ENCODE measurements at places on chromosomes 1 and 21. TPM values are rescaled to one million over a fixed set of nuclear protein-coding genes. Genes with fewer than 3 reads are reported as not detected.

- H3K4me3 ChIP-seq = no peak overlapping the region
- no peak for DNase-seq
- H3K27me3 ChIP-seq = no peaks in the 10 kb centered on the region
- no peaks in the 10 kb centered on the region for H3K4me1 ChIP-seq
- no peak overlapping the region for H3K27ac ChIP-seq
- H3K36me3 ChIP-seq = no peaks in the 10 kb centered on the region
These were observed 409.1 kb downstream of the RWDD3 start for GRCh38 chr1:95643071-95643470.

DNA sequence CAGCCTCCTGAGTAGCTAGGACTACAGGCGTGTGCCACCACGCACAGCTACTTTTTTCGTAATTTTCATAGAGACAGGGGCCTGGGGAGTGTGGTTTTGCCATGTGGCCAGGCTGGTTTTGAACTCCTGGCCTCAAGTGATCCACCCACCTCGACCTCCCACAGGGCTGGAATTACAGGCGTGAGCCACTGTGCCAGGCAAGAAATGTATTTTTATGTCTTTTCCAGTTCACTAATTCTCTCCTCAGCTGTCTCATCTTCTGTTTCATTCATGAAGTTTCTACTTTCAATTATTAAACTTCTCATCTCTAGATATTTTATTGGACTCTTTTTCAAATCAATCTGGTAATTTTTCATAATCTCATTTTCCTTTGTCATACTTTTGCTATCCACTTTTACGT is 72.1 kb upstream of the DISP3 start:
- DNase-seq = peak; percentile 20
- peaks cover 41% of the 10 kb centered on the region for H3K4me1 ChIP-seq
- H3K27ac ChIP-seq = peak overlapping the region; percentile 56
- H3K27me3 ChIP-seq = peaks cover 7% of the 10 kb centered on the region

GRCh38 chr21:43731476-43731875 is 12.5 kb downstream of the PDXK start:
- H3K4me3 ChIP-seq = no peak overlapping the region
- peaks cover 65% of the 10 kb centered on the region for H3K4me1 ChIP-seq
- peaks cover 16% of the 10 kb centered on the region for H3K36me3 ChIP-seq
- no peak for DNase-seq
- H3K27ac ChIP-seq = no peak overlapping the region

DNA sequence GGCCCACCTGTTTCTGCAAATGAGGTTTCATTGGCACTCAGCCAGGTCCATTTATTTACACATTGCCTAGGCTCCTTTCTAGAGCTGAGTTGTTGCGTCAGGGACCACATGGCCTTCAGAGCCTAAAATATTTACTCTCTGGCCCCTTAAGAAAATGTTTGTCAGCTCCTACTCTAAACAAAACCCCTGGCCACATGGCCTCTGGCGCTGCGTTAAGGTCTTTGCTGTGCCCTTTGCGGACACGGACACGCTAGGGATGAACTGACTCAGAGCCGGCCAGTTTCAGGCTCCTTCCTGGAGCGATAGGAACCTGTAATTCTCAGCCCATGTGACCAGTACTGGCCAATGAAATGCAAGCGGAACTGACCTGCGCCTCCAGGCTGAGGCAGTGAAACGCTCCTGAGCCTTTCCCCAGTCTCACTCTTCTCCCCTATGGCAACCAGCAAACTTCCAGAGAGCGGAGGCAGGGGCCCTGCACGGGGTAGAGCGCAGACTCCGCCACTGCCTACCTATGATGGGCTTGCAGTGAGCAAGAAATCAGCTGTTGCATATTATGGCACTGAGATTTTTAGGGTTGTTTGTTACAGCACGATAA is 160.3 kb downstream of the ETS2 start:
- no peak overlapping the region for H3K27ac ChIP-seq
- DNase-seq = no peak
- no peak overlapping the region for H3K4me3 ChIP-seq
- H3K4me1 ChIP-seq = no peaks in the 10 kb centered on the region
- H3K36me3 ChIP-seq = no peaks in the 10 kb centered on the region
- H3K27me3 ChIP-seq = no peaks in the 10 kb centered on the region

DNA sequence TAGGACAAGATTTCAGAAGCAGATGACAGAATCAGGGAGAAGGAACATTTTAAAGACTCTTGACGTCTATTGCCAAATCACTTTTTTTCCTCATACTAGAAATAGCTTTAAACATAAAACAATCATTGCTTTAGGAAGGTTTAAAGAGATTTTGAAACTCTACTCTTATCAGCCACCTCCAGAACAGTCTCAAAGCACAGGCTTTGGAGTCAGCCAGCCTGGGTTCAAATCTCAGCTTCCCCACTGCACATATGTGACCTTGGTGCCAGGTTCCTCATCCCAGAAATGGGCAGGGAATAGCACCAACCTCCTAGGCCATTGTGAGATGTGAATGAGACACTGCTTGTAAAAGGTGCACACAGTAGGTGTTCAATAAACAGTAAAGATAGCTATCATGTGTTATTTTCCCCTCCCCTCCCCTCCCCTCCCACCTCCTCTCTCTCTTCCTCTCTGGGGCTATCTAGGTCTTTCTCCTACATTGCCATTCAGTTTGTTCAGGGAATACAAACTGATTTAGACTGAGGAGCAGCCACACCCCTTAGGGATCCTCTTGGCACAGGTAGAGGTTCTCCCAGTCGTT is 20.6 kb downstream of the SPOCD1 start:
- H3K36me3 ChIP-seq = no peaks in the 10 kb centered on the region
- H3K4me1 ChIP-seq = no peaks in the 10 kb centered on the region
- no peak for DNase-seq
- H3K4me3 ChIP-seq = no peak overlapping the region
- no peak overlapping the region for H3K27ac ChIP-seq

DNA sequence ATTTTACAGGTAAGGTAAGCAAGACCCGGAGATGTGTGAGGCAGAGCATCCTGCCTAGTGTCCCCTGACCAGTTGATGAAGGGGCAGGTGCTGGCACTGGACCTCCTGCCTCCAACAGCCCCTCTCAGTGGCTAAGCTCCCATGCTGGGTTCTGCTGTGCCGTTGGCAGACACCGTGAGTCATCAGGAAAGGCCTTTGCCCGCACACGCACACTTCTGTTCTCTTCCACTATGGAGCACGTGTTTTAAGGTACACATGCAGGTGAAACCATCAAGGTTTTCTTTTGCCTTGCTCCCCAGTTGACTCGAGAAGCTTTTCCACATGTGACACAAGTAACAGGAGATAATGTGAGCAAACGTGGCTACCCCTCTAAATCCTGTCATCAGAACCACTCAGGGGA is 207.9 kb downstream of the RRAGC start:
- no peaks in the 10 kb centered on the region for H3K36me3 ChIP-seq
- peaks cover 10% of the 10 kb centered on the region for H3K27me3 ChIP-seq
- H3K4me3 ChIP-seq = no peak overlapping the region
- no peaks in the 10 kb centered on the region for H3K4me1 ChIP-seq
- no peak for DNase-seq

DNA sequence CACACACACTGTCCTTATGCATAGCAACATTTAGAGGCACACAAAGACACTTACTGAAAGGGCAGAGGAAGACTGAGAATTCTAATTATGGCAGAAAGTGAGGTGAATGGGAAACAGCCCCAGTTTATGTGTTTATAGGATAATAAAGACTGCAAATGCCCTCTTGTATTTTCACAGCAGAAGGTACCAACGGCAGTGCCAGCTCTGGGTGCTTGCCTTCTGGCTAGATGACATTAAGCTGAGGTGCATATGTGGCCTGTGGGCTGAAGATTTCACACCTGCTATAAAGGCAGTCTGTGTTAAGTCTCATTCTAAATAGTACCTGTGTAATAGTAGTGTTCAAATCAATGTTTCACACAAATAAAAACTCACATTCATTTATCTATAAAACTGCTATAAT is 347.2 kb upstream of the ZRANB2 start:
- no peak overlapping the region for H3K27ac ChIP-seq
- no peaks in the 10 kb centered on the region for H3K27me3 ChIP-seq
- no peaks in the 10 kb centered on the region for H3K4me1 ChIP-seq
- H3K4me3 ChIP-seq = no peak overlapping the region

- no peak overlapping the region for H3K27ac ChIP-seq
- H3K4me3 ChIP-seq = no peak overlapping the region
- H3K36me3 ChIP-seq = peaks cover 1% of the 10 kb centered on the region
These were observed 37.5 kb downstream of the NEXN start for GRCh38 chr1:77925956-77926355.

- peaks cover 6% of the 10 kb centered on the region for H3K36me3 ChIP-seq
- H3K27ac ChIP-seq = no peak overlapping the region
- H3K4me3 ChIP-seq = no peak overlapping the region
- H3K4me1 ChIP-seq = peaks cover 25% of the 10 kb centered on the region
- H3K27me3 ChIP-seq = no peaks in the 10 kb centered on the region
These were observed 4.9 kb downstream of the PRKAB2 start for GRCh38 chr1:147167365-147167764.

GRCh38 chr1:60359431-60359830 is 285.9 kb upstream of the C1orf87 start:
- H3K27ac ChIP-seq = no peak overlapping the region
- H3K36me3 ChIP-seq = no peaks in the 10 kb centered on the region
- no peaks in the 10 kb centered on the region for H3K27me3 ChIP-seq
- H3K4me1 ChIP-seq = no peaks in the 10 kb centered on the region

GRCh38 chr1:225464851-225465792 is 37.3 kb upstream of the LBR start:
- no peaks in the 10 kb centered on the region for H3K36me3 ChIP-seq
- no peak overlapping the region for H3K4me3 ChIP-seq
- H3K27ac ChIP-seq = peak overlapping the region; percentile 36

DNA sequence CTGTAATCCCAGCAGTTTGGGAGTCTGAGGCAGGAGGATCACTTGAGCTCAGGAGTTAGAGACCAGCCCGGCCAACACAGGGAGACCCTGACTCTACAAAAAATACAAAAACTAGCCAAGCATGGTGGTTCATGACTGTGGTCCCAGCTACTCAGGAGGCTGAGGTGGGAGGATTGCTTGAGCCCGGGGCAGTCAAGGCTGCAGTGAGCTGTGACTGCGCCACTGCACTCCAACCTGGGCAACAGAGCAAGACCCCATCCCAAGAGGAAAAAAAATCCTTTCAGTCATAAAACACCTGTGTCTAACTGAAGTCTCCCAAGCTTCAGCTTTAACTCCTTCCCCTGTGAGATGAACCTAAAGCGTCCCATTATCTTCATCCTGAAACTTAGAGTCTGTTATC is 33.1 kb upstream of the GOLT1A start:
- H3K4me1 ChIP-seq = no peaks in the 10 kb centered on the region
- no peak for DNase-seq
- no peaks in the 10 kb centered on the region for H3K36me3 ChIP-seq
- no peaks in the 10 kb centered on the region for H3K27me3 ChIP-seq
- no peak overlapping the region for H3K4me3 ChIP-seq
- H3K27ac ChIP-seq = no peak overlapping the region

DNA sequence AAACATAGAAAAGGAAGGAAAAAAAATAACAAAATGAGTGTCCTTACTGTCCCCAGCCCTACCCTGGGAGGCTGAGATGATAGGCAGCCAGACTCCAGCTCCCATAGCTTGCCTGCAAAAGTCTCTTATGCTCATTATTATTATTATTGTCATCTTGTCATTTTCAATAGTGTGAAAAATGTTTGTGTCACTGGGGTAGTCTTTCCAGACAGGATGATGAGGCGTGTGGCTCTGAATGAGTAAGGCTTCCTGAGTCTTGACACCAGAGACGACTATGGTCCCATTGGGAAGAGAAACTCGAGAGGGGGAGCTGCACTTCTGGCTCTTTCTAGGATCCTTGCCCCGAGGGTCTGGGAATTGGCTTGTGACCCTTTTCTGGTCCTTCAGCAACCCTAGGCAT is 1.1 kb upstream of the CYB561D1 start:
- no peak overlapping the region for H3K4me3 ChIP-seq
- no peaks in the 10 kb centered on the region for H3K27me3 ChIP-seq
- H3K36me3 ChIP-seq = peaks cover 6% of the 10 kb centered on the region

DNA sequence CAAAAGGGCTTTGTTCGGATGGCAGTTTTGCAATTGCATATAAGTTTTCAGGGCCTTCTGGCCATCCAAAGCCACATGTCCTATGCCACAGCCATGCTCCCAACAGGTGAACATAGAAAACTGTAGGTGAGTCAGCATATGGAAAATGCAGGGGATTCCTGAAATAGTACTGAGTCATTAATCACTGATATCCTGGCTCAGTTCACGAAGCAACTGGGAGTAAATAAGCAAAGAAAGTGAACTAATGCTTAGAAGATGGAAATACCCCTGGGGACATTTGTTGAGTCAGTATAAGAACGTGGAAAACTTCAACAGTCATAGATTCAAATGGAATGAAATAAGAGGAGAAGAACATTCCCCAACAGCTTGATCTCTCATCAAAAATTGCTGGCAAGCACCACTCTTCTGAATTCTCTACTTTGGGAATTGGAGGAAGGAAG is 148.9 kb upstream of the RUNX1 start:
- H3K4me3 ChIP-seq = no peak overlapping the region
- H3K4me1 ChIP-seq = peaks cover 15% of the 10 kb centered on the region
- no peak overlapping the region for H3K27ac ChIP-seq
- no peak for DNase-seq

DNA sequence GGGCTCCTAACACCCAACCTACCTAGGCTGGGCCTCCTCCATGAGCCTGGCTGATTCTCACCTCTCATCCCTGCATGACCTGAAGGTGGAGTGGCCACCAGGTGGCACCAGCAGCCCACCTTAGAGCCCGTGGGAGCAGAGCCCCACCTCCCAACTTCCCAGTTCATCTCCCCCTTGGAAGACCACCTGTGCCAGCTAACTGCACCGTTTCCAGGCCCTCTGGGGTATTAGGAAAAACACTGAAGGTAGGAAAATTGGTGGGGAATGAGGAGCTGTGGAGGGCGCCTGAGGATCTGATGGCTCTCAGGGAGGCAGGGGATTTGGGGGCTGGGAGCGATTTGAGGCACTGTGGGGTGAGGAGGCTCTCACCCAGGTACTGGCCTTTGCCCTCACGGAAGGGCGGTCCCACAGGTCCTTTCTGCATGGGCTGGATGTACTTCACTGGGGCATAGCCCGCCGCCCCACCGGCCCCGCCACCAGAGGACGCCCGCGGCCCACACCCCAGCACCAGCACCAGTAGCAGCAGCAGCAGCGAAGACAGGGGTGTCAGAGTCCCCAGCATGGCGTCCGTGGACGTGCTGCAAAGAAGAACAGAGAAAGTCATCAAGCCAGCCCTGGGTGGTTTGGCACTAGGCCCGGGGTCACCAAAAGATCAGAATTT is 11.1 kb downstream of the ADPRS start:
- peaks cover 6% of the 10 kb centered on the region for H3K4me1 ChIP-seq
- no peak overlapping the region for H3K4me3 ChIP-seq
- peak; percentile 86 for DNase-seq
- no peaks in the 10 kb centered on the region for H3K36me3 ChIP-seq
- no peak overlapping the region for H3K27ac ChIP-seq

GRCh38 chr1:16021681-16022080 is at the start of gene CLCNKA:
Gene CLCNKA (plus strand): TSS chr1:16022036. CDS start chr1:16022620, 584 bp downstream.
- no peaks in the 10 kb centered on the region for H3K4me1 ChIP-seq
- H3K4me3 ChIP-seq = no peak within 1 kb of the TSS
- H3K36me3 ChIP-seq = no peaks in the 10 kb centered on the region
- no peaks in the 10 kb centered on the region for H3K27me3 ChIP-seq

GRCh38 chr1:203625628-203626019 is 1.0 kb upstream of the ATP2B4 start:
- peak overlapping the region; percentile 73 for H3K27ac ChIP-seq
- no peaks in the 10 kb centered on the region for H3K27me3 ChIP-seq
- H3K4me3 ChIP-seq = peak overlapping the region; percentile 90
- H3K36me3 ChIP-seq = no peaks in the 10 kb centered on the region
- peaks cover 58% of the 10 kb centered on the region for H3K4me1 ChIP-seq

Gene S100A9
- total RNA-seq = not detected

Gene CA6
- total RNA-seq = 3.5 TPM

Gene CLCNKA
- total RNA-seq = not detected

Gene CLCA1
- not detected for total RNA-seq

Gene SELL
- 110 TPM for total RNA-seq

Gene NBPF6
- total RNA-seq = not detected

Gene DNASE2B
- total RNA-seq = not detected

Gene TSTD1
- total RNA-seq = 70.8 TPM

Gene USP33
- 35.8 TPM for total RNA-seq

Gene SLAMF9
- total RNA-seq = not detected

Gene CLK2
- total RNA-seq = 80.6 TPM

All from activated CD8-positive, alpha-beta T cell treated with anti-CD3 and anti-CD28 coated beads for 36 hours (primary cell).